Pancreas (tissue), 10 donors: ENCODE measurements at places on chromosomes 2 and 18.
A peak's percentile ranks its signal among the peaks of the same experiment; 100 is the strongest.

GRCh38 chr2:58047373-58047935 is 848 bp downstream of the VRK2 start:
- no peak for DNase-seq

- DNase-seq: no peak
Measured at GRCh38 chr2:236949089-236949905, 136.4 kb upstream of the COPS8 start.

- DNase-seq: no peak
Measured at GRCh38 chr2:120403676-120404075, 57.7 kb downstream of the INHBB start.

GRCh38 chr2:102592601-102593000 is 26.8 kb upstream of the SLC9A2 start:
- no peak for DNase-seq

- no peak for DNase-seq
Measured at GRCh38 chr2:55010915-55011314, 39.3 kb downstream of the RTN4 start.

DNA sequence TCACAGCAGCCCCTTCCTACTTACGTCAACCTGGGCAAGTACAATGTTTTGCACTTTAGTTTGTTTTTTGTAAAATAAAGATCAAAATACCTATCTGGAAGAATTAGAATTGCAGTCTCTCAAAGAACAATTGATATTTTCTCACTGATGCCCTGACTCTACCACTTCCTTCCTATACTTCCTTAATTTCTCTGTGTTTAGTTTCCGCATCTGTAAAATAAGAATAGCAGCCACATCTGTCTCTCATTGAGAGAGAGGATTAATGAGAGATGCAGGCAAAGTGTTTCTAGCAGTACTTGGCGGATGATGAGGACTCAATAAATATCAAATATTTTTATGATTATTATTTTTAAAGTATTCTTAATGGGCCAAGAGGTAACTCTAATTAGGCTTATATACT is 122.6 kb upstream of the PIEZO2 start:
- no peak for DNase-seq

- DNase-seq: no peak
Measured at GRCh38 chr18:26183395-26184112, 42.7 kb upstream of the TAF4B start.

DNA sequence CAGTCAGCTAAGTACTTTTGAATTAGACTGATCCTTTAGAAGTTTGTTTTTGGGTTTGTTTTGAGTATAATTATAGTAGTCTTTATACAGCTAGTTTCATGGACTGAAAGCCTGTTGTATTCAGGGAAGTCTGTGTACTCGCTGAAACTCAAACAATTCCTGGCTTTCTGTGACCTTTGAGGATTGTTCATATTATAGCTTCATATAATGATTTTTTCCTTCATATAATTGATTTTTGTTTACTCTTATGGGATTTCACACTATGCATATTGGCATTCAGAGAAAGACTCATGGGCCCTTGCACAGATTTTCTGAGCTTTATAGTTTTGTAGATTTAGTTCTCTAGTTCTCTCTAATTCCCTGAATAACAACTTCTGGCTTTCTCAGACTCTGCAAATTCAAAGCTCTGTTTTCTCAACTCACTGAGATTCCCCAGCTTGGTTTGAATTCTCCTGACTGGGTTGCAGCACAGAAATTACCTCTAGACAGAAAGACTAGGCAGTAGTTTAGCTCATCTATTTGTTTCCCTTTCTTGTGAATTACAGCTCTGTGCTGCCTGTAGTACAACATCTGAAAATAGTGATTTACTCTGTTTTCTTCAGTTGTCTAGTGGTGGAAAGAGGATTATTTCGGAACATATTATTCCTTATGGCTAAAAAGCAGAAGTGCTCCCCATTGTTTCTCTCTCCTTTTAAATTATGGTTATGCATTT is 495.9 kb upstream of the CNTNAP5 start:
- DNase-seq: no peak

DNA sequence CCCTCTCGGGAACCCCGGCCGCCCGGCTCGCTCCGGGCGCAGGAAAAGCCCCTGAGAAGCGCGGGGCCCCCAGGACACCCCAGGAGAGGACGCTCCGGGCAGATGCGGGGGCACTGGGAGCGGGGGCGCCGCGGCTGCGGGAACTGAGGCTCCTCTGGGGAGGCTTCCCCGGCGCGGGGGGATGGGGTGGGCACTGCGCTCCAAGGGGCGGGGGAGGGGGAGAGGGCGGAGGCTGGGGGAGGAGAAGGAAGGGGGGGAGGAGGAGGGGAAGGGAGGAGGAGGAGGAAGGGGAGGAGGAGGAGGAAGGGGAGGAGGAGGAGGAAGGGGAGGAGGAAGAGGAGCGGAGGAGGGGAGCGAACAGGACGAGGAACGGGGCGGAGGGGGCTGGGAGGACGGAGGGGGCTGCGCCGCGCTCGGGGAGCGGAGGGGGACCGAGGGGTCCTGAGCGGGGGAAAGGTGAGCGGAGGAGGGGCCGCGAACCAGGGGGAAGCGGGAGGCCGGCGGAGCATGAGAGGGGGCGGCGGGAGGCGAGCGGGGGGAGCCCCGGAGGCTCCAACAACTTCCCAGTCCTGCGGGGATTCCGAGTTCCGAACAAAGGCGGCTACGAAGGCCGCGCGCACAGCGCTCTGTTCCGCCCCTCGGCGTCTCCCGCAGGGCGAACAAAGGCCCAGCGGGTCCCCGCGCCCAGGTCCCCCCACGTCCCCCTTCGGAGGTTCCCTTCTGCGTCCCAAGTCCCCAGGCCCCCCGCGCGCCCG is 742 bp downstream of the PXDN start:
- DNase-seq: peak; percentile 63

DNA sequence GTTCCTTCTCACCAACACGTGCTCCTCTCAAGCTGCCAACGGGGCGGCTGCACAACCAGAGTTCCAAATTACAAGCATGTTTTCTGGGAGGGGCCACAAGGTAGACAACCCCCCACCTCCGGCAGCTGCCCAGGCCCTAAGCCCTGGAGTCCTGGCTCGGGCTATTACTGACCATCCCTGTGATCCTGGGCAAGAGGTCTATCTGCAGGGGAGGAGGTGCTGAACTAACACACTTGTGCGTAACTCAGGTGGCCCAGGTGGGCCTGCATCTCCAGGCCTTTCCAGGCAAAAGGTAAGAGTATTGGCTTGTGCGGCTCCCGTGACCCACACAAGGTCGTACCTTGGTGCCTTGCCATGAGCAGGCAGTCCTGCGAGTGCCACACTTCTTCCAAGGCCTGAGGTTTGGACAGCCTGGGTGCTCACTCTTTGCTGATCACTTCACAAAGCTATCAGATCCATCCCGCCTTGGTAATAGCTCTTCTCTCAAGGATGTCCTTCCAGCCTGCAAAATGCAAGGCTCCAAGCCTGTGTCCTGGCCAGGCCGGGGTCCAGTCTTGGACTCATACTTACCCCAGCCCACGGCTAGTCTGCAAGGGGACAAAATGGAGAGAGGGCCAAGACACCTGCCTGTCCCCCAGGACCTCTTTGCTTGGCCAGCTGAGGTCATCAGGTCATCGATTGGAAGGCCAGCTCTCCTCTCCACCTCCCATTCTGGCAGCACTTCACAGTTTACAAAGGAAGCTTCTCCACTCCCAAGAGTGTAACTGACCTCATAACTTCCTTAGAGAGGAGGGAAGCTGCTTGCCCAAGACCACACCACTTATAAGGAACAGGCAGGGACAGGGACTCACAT is 33.9 kb downstream of the ADRA2B start:
- no peak for DNase-seq

DNA sequence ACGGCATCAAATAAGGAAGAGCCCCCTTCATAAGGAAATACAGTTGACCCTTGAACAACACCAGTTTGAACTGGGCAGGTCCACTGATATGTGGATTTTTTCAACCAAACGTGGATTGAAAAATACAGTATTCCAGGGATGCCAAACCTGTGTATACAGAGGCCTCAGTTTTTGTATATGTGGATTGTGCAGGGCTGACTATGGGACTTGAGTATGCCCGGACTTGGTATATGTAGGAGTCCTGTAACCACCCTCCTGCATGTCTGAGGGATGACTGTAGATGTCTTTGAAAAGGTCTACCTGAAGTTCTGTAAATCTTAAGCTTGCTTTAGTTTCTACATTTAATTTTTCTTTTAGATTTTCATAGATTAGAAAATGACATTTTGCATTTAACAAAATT is 50.0 kb downstream of the EML4 start:
- no peak for DNase-seq

DNA sequence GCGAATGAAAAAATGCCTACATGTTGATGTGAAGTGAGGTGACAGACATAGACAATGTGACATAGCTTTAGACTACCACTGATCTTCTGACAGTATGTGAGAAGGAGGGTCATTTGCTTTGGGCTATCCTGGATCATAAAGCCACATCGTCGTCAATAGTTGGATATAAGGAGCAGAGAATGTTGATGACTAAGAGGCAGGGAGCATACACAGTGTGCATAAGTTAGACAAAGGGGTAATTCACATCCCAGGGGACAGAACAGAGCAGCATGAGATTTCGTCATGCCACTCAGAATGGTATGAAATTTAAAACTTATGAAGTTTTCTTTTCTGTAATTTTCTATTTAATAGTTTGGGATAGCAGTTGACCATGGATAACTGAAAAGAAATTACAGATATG is 403.2 kb downstream of the DSC3 start:
- no peak for DNase-seq

- no peak for DNase-seq
Measured at GRCh38 chr2:18311420-18312195, 248.8 kb downstream of the RDH14 start.

DNA sequence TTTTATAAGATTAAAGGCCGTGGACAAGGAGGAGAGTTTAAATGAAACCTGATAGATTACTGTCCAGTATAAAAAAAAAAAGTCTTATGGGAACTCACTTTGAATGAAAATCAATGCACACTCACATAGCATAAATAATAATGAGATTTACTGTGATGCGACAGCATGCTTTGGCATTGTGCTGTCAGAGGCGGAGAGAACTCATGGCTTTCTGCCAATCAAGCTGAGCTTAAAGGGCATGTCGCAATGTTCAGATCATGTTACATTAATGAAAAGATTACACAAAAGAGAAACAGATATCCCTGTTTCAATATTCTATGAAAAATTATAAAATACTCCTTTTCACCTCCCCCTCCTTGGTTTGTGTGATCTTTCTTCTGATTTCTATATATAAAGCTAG is 310.8 kb downstream of the ERBB4 start:
- DNase-seq: peak; percentile 32

- DNase-seq: no peak
Measured at GRCh38 chr2:73601780-73602179, 40.4 kb downstream of the NAT8 start.

- no peak for DNase-seq
Measured at GRCh38 chr2:136582628-136583205, 182.6 kb upstream of the THSD7B start.

GRCh38 chr2:158633261-158633660 is 161.9 kb upstream of the DAPL1 start:
- DNase-seq: no peak

DNA sequence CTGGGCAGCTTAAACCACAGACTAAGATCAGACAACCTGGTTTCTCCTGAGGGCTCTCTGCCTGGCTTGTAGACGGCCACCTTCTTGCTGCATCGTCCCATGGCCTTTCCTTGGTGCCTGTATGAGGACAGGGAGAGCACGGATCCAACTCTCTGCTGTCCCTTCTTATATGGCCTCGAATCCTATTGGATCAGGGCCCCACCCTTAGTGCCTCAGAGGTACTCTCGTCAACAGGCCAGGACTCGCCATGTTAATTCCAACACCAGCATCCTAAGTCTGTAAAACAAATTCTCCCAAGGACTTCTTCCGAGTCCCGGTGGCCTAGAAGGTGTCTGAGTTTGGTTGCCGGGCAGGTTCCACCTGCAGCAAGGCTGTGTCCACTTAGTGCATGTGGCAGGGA is 40.2 kb downstream of the ATP6V1C2 start:
- DNase-seq: peak; percentile 26

GRCh38 chr18:25561918-25562317 is 210.0 kb upstream of the ZNF521 start:
- DNase-seq: no peak

- no peak for DNase-seq
Measured at GRCh38 chr18:34911661-34912384, 129.4 kb upstream of the MAPRE2 start.

DNA sequence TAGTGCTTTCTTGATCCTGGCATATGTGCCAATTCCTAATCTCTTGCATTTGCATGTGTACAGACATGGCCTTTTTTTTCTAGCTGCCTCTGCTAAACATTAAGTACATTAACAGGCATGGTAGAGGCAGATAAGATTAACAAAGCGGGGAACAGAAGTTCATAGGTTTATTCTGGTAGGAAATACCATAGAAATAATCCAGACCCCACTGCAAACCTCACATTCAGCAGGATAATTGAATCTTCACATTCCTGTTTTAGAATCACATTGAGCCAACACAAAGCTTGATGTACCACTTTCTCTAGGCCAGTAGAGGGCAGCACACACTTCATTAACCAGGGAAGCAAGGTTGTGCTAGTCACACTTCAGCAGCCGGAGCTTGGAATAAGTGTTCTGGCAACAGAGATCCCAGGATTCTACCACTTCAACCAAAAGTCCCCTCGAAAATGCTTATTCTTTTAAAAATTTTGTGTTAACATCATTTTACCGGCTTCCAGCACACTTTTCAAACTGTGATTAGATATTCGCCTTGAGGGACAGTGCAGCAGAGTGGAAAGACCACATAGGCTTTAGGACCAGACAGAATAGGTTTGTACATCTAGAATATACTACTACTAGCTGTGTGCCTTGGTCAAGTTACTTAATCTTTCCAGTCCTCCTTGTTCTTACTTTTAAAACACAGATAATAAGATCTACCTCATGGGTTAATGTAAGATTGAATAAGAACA is 420.2 kb upstream of the CHST9 start:
- peak; percentile 67 for DNase-seq

- no peak for DNase-seq
Measured at GRCh38 chr2:221064058-221064854, 507.8 kb downstream of the EPHA4 start.

DNA sequence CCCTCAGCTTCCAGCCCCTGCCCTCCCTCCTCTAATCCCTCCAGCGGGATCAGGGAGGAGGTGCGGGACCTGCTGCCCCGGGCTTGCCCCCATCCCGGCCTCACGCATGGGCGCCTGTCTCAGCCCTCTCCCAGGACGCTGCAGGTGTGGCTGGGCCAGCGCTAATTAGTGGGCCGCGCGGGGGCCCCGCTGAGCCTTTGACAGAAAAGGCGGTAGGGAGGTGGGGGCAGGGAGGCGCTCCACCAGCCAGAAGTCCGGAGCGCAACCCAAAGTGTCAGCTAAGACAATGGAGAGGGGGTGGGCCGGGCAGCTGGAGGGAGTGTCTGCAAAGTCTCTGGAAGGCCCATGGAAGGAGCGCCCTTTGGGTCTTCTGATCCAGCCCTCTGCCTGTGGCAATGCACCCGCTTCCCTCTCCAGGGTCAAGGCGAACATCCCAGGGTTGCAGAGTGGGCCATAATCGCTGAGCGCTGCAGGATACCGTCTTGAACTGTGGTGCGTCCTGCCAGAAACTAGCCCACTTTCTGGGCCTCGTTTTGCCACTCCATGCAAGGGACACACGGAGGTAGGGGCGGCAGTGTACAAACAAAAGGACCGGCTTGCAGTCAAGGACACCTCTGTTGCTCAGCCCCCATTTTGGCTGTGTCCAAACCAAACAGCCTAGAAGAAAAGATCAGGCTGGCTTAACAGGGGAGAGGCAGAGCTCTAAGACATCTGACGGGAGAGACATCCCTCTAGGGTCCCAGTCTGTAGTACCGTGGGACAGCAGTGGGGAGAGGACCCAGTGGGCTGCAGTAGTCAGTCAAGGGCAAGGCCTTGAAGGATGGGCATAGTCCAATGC is 3.5 kb downstream of the ATP6V1B1 start:
- no peak for DNase-seq
